ENCODE measurements at places on chromosomes 6 and 20. TPM values are rescaled to one million over a fixed set of nuclear protein-coding genes. Genes with fewer than 3 reads are reported as not detected.

DNA sequence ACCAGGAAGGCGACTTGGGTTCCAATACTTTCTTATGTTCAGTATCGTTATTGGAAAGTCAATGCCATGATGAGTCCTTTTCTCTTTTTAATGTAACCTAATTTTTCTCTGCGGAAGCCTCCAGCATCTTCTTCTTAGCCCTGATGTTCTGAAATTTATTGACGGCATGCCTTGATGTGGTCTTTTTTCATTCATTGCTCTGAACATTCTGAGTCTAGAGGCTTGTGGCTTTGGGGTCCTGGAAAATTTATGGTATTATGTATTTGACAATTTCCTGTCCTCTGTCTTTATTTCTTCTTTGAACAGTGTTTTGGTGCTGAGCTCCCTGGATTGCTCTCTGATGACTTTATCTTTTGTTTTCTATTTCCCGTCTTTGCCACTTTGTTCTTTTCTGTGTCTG lies 28.7 kb upstream of the MAS1 start:
- peaks cover 18% of the 10 kb centered on the region for H3K27me3 ChIP-seq
- DNase-seq: no peak
- no peak overlapping the region for H3K4me3 ChIP-seq
- no peaks in the 10 kb centered on the region for H3K36me3 ChIP-seq
- no peaks in the 10 kb centered on the region for H3K4me1 ChIP-seq

DNA sequence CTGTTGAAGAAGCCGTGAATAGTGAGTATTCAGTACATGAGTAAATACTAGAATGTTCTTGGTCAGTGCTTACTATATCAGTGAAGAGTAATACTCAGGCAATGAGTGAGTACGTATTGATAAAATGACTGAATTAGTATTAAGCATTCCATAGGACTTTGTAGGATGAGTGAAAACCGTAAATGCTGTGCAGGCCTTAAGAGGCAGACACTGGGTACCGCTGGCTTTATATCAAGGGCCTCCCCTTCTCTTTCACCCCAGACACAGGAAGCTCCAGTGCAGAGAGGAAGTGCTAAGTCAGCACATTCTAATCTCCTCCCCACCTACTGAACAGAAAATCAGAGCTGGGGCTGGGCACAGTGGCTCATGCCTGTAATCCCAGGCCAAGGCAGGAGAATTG lies 24.2 kb downstream of the POFUT1 start:
- no peak for DNase-seq
- H3K4me1 ChIP-seq: peaks cover 3% of the 10 kb centered on the region
- peaks cover 42% of the 10 kb centered on the region for H3K36me3 ChIP-seq
- peak overlapping the region; percentile 63 for H3K27ac ChIP-seq
- no peaks in the 10 kb centered on the region for H3K27me3 ChIP-seq

Gene ENPP4
- total RNA-seq: 11.5 TPM

GRCh38 chr6:43578748-43579147 lies 2.8 kb downstream of the POLH start:
- H3K27ac ChIP-seq: peak overlapping the region; percentile 25
- no peak overlapping the region for H3K4me3 ChIP-seq
- H3K36me3 ChIP-seq: peaks cover 10% of the 10 kb centered on the region
- peaks cover 11% of the 10 kb centered on the region for H3K4me1 ChIP-seq
- no peak for DNase-seq

GRCh38 chr6:87908978-87909811 lies 138.4 kb upstream of the SPACA1 start:
- no peak overlapping the region for H3K27ac ChIP-seq
- no peaks in the 10 kb centered on the region for H3K27me3 ChIP-seq
- no peak overlapping the region for H3K4me3 ChIP-seq
- H3K4me1 ChIP-seq: peaks cover 10% of the 10 kb centered on the region

Gene PROKR2
- total RNA-seq: not detected

DNA sequence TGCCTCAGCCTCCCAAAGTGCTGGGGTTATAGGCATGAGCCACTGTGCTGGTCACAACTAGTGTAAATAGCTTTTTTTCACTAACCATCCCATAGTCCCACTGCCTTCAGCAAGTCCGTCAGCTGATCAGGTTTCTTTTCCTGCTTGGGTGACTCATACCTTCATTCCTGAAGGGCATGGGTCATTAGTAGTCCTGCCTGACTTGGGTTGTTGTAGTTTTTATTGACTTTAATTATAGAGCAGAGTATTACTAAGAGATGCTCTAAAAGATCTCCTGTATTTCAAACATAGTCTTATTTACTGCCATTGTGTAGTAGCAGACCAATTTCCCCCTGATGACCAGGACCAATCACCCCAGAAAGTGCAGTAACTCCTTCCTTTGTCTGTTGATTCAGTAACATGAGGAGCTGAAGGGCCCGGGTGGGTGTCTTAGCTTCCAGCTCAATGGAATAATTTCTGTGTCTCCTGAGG lies 25.8 kb downstream of the HLA-C start:
- peaks cover under 1% of the 10 kb centered on the region for H3K27me3 ChIP-seq
- no peak overlapping the region for H3K4me3 ChIP-seq
- peaks cover 3% of the 10 kb centered on the region for H3K4me1 ChIP-seq
- peak overlapping the region; percentile 38 for H3K27ac ChIP-seq
- H3K36me3 ChIP-seq: no peaks in the 10 kb centered on the region

Gene MYH7B
- 0.98 TPM for total RNA-seq

Gene SS18L1
- total RNA-seq: 32.0 TPM

DNA sequence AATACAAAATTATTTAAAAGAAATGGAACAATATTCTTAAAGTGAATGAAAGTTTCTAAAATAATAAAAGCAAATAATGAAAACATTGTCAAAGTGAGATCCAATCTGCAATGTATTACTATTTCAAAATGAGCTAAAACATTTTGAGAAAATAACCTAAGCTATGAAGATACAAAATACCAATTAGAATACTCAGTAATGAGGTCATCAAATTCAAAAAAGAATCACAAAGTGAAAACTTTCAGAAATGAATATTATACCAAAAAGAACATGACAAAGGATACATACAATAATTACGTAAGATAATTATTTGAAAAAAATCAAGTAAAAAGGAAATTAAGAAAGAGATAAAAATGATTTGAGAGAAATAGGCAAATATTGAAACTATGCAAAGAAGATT lies 634.5 kb downstream of the EYS start:
- no peak overlapping the region for H3K4me3 ChIP-seq
- DNase-seq: no peak
- H3K27me3 ChIP-seq: no peaks in the 10 kb centered on the region
- H3K36me3 ChIP-seq: no peaks in the 10 kb centered on the region
- H3K27ac ChIP-seq: no peak overlapping the region
- H3K4me1 ChIP-seq: no peaks in the 10 kb centered on the region

DNA sequence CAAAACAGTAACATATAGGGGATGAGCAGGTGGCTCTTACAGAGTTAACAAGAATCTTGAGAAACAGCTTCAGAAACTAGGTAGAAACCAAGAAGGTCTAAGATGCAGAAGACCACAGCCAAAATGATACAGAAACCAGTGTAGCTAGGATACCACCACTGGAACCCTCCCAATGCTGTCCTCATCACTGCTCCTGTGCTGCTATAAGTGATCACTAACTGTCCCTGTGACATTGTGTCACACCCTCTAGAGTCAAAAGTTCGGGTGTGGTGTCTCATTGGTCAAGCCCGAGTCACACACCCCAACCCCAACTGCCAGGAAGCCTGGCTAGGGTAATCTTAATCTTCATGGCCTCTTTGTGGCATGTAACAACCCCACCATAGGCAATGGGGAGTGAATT lies 153.1 kb downstream of the RCAN2 start:
- H3K4me1 ChIP-seq: peaks cover 2% of the 10 kb centered on the region
- H3K27ac ChIP-seq: no peak overlapping the region
- no peaks in the 10 kb centered on the region for H3K36me3 ChIP-seq

Gene SMIM8
- 16.1 TPM for total RNA-seq

DNA sequence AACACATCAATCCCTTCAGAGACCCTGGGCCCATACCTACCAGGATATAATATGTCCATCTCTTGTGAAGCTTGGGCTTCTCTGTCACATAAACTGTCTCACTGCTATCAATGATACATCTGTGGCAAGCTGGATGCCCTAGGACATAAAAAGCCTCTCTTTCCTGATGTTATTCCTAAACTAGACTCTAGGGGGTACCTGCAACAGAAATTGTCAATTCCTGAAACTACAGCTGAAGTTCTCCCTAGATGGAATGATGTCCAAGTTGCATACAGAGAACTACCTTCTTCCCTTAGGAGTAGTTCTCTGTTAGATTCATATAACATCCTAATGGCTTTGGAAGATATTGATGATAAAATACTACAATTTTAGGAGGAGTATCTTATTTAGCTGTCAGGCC lies 35.8 kb downstream of the TBX18 start:
- H3K27me3 ChIP-seq: no peaks in the 10 kb centered on the region
- no peaks in the 10 kb centered on the region for H3K4me1 ChIP-seq

DNA sequence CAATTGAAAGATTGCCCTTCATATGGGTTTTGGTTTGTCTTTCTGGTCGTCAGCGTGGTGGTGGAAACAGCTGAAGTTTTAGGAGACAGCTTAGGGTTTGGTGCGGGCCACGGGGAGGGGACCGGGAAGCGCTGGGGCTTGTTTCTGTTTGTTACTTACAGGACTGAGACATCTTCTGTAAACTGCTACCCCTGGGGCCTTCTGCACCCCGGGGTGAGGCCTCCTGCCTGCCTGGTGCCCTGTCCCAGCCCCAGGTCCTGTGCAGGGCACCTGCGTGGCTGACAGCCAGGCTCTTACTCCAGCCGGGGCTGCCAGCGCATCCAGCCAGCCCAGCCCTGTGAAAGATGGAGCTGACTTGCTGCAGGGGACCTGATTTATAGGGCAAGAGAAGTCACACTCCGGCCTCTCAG lies 22.8 kb downstream of the NPEPL1 start:
- DNase-seq: no peak
- H3K4me3 ChIP-seq: no peak overlapping the region
- no peaks in the 10 kb centered on the region for H3K27me3 ChIP-seq
- no peak overlapping the region for H3K27ac ChIP-seq
- no peaks in the 10 kb centered on the region for H3K36me3 ChIP-seq
- peaks cover 1% of the 10 kb centered on the region for H3K4me1 ChIP-seq

Gene SPDEF
- 0.65 TPM for total RNA-seq

GRCh38 chr20:61885759-61886715 lies 179.6 kb downstream of the TAF4 start:
- H3K4me3 ChIP-seq: no peak overlapping the region
- H3K4me1 ChIP-seq: no peaks in the 10 kb centered on the region
- no peaks in the 10 kb centered on the region for H3K36me3 ChIP-seq
- peaks cover 15% of the 10 kb centered on the region for H3K27me3 ChIP-seq

GRCh38 chr6:73870907-73871306 lies 174.9 kb downstream of the CD109 start:
- no peaks in the 10 kb centered on the region for H3K27me3 ChIP-seq
- H3K27ac ChIP-seq: no peak overlapping the region
- H3K4me3 ChIP-seq: no peak overlapping the region

Gene CST2
- total RNA-seq: not detected

- H3K27ac ChIP-seq: no peak overlapping the region
- peaks cover 33% of the 10 kb centered on the region for H3K27me3 ChIP-seq
- no peak for DNase-seq
- no peaks in the 10 kb centered on the region for H3K4me1 ChIP-seq
- H3K4me3 ChIP-seq: no peak overlapping the region
- no peaks in the 10 kb centered on the region for H3K36me3 ChIP-seq
These were observed 28.4 kb upstream of the FRMD1 start for GRCh38 chr6:168107191-168107983.

DNA sequence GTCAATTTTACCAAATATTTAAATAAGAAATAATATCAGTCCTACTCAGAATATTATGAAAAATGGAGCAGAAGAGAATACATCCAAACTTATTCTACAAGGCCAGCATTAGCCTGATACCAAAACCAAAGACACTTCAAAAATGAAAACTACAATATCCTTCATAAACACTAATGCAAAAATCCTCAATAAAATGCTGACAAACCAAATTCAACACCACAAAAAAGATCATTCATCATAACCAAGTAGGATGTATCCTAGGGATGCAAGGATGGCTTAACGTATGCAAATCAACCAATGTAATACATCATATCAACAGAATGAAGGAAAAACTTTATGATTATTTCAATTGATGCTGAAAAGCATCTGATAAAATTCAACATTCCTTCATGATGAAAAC lies 352.4 kb upstream of the ADGRB3 start:
- no peaks in the 10 kb centered on the region for H3K4me1 ChIP-seq
- H3K4me3 ChIP-seq: no peak overlapping the region
- DNase-seq: no peak
- H3K27ac ChIP-seq: no peak overlapping the region

- H3K27me3 ChIP-seq: peaks cover 6% of the 10 kb centered on the region
- no peak overlapping the region for H3K4me3 ChIP-seq
- no peak for DNase-seq
- H3K27ac ChIP-seq: no peak overlapping the region
These were observed 74.7 kb downstream of the EYA4 start for GRCh38 chr6:133315811-133316210.

Gene LGSN
- total RNA-seq: not detected

DNA sequence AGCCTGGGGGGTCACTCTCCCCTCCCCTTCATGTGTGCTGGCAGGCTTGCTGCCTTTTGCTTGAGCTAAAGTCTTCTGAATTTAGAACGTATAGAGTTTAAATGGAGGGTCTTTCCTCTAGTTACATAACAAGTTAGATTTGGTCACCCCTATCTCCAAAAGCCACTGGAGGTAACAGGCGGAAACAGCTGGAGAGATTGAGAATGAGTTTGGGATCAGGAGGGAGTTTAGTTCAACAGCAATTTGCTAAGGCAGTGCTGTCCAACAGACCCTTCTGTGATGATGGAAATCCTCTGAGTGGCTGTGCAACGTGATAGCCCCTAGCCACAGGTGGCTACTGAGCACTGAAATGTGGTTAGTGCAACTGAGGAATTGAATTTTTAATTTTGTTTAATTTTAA lies 132.8 kb downstream of the EYA2 start:
- no peak for DNase-seq
- H3K27me3 ChIP-seq: peaks cover 4% of the 10 kb centered on the region
- no peak overlapping the region for H3K4me3 ChIP-seq

GRCh38 chr20:32775336-32775991 lies 13.3 kb downstream of the DNMT3B start:
- no peaks in the 10 kb centered on the region for H3K36me3 ChIP-seq
- H3K4me1 ChIP-seq: peaks cover 25% of the 10 kb centered on the region
- H3K27ac ChIP-seq: peak overlapping the region; percentile 67
- no peak for DNase-seq

GRCh38 chr6:90179190-90180169 lies 117.2 kb downstream of the BACH2 start:
- no peak for DNase-seq
- peaks cover 31% of the 10 kb centered on the region for H3K4me1 ChIP-seq
- H3K27me3 ChIP-seq: no peaks in the 10 kb centered on the region
- peaks cover 1% of the 10 kb centered on the region for H3K36me3 ChIP-seq
- H3K4me3 ChIP-seq: no peak overlapping the region
- H3K27ac ChIP-seq: no peak overlapping the region

- H3K27me3 ChIP-seq: no peaks in the 10 kb centered on the region
- no peak for DNase-seq
- H3K4me1 ChIP-seq: peaks cover 17% of the 10 kb centered on the region
- H3K27ac ChIP-seq: no peak overlapping the region
- no peaks in the 10 kb centered on the region for H3K36me3 ChIP-seq
These were observed 71.6 kb upstream of the TNFAIP3 start for GRCh38 chr6:137795501-137795900.

Data from progenitor cell of endocrine pancreas (in vitro differentiated cells).